ENCODE measurements at places on chromosomes 3 and 15. TPM values are rescaled to one million over a fixed set of nuclear protein-coding genes. Genes with fewer than 3 reads are reported as not detected.

- no peak overlapping the region for H3K4me3 ChIP-seq
- H3K36me3 ChIP-seq, result no peaks in the 10 kb centered on the region
- H3K4me1 ChIP-seq, result peaks cover 30% of the 10 kb centered on the region
- no peak for DNase-seq
- no peak overlapping the region for H3K27ac ChIP-seq
These were observed 8.5 kb downstream of the PLXND1 start for GRCh38 chr3:129598000-129598381.

DNA sequence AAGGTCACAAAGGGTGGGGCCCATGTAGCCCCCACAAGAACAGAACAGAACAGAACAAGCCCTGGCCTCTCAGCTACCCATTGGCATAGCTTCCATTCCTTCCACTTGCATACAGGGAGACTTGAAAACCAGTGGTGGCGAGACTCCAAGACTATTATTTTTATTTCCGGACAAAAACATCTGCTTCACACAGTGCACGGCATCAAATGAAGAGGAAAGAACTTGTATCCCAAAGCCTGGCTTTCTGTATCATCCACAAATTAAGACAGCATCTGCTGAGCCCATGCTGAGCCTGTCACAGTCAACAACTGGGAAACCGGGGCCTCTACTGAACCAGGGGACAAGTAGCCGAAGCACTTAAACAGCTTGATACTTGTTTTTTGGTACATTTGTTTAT lies 56.0 kb downstream of the CLEC3B start:
- H3K27me3 ChIP-seq, result peaks cover 5% of the 10 kb centered on the region
- no peak for DNase-seq
- no peak overlapping the region for H3K4me3 ChIP-seq
- H3K36me3 ChIP-seq, result no peaks in the 10 kb centered on the region
- H3K27ac ChIP-seq, result no peak overlapping the region

GRCh38 chr3:180000500-180000899 lies 36.2 kb downstream of the PEX5L start:
- H3K36me3 ChIP-seq, result no peaks in the 10 kb centered on the region
- no peak overlapping the region for H3K4me3 ChIP-seq
- no peaks in the 10 kb centered on the region for H3K4me1 ChIP-seq
- H3K27ac ChIP-seq, result no peak overlapping the region

GRCh38 chr15:80321853-80322252 lies 69.8 kb upstream of the CTXND1 start:
- no peak overlapping the region for H3K27ac ChIP-seq
- H3K27me3 ChIP-seq, result peaks cover 9% of the 10 kb centered on the region
- H3K36me3 ChIP-seq, result no peaks in the 10 kb centered on the region

- H3K27me3 ChIP-seq, result peaks cover 21% of the 10 kb centered on the region
- DNase-seq, result no peak
- H3K4me1 ChIP-seq, result no peaks in the 10 kb centered on the region
- H3K36me3 ChIP-seq, result no peaks in the 10 kb centered on the region
These were observed 69.4 kb downstream of the SCN10A start for GRCh38 chr3:38746641-38747040.

DNA sequence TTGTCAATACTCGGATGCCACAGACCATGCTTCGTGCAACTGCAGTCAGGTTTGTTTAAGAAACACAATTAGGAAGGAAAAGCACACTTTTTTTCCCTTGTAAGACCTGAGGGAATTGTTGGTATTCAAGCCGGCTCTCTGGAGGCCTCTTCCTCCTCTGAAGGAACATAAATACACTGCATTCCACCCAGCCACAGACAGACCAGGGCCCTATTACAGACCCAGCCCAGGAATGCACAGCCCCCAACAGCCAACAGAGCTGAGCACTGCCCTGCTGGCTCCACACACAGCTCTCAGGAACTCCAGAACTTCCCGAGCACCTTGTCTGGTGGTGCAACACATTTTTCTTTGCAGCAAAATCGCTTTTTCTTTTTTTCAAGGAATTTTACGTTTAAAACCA lies 488.7 kb upstream of the PROK2 start:
- peaks cover 7% of the 10 kb centered on the region for H3K27me3 ChIP-seq
- peak overlapping the region; percentile 47 for H3K27ac ChIP-seq
- H3K36me3 ChIP-seq, result no peaks in the 10 kb centered on the region
- peaks cover 20% of the 10 kb centered on the region for H3K4me1 ChIP-seq
- no peak for DNase-seq

GRCh38 chr3:45537970-45538640 lies 56.4 kb upstream of the LIMD1 start:
- H3K4me3 ChIP-seq, result no peak overlapping the region
- H3K27ac ChIP-seq, result no peak overlapping the region
- no peak for DNase-seq
- peaks cover 4% of the 10 kb centered on the region for H3K4me1 ChIP-seq
- H3K36me3 ChIP-seq, result peaks cover 6% of the 10 kb centered on the region
- no peaks in the 10 kb centered on the region for H3K27me3 ChIP-seq

DNA sequence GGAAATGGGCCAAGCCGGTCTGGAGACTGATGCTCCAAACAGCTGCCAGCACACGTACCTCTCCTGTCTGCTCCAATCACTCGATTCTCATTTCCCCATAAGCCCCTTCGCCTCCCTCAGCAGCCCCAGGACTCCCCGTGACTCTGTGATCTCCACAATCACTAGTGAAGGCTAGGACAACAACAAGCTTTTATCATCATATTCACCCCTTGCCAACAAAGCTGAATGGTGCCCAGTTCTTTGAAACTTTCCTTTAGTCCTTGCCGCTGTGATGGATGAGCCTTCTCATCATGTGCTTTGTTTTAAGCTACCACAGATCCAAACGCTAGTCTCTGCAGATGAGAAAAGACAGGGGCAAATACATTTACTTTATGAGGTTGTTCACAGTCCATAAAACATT lies 242.0 kb downstream of the SV2B start:
- H3K27ac ChIP-seq, result no peak overlapping the region
- H3K36me3 ChIP-seq, result no peaks in the 10 kb centered on the region
- H3K27me3 ChIP-seq, result peaks cover 12% of the 10 kb centered on the region
- no peak overlapping the region for H3K4me3 ChIP-seq
- H3K4me1 ChIP-seq, result no peaks in the 10 kb centered on the region

DNA sequence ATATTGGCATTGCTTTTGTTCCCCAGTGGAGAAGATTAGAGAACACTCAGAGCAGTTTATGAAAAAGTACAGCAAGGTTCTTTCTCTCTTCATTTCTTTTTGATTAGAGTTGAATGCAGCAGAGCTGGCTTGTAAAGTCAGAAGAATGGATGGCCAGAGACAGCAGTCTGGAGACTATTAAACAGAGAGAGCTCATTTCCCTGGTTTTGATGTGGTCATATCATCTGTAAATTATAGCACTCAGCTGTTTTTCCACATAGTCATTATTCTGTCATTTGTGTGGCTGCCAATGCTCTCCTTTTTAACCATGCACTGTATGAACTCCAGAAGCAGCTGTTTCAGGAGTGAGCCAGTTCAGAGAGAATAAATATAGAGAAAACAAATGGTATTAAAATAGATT lies 177.4 kb upstream of the CRBN start:
- H3K4me3 ChIP-seq, result no peak overlapping the region
- H3K36me3 ChIP-seq, result no peaks in the 10 kb centered on the region
- H3K27me3 ChIP-seq, result peaks cover 8% of the 10 kb centered on the region
- DNase-seq, result no peak
- H3K4me1 ChIP-seq, result peaks cover 2% of the 10 kb centered on the region

- no peak for DNase-seq
- no peak overlapping the region for H3K4me3 ChIP-seq
- H3K36me3 ChIP-seq, result peaks cover 3% of the 10 kb centered on the region
- H3K27me3 ChIP-seq, result no peaks in the 10 kb centered on the region
- H3K4me1 ChIP-seq, result no peaks in the 10 kb centered on the region
- no peak overlapping the region for H3K27ac ChIP-seq
These were observed 151.9 kb upstream of the CMC1 start for GRCh38 chr3:28089527-28089897.

DNA sequence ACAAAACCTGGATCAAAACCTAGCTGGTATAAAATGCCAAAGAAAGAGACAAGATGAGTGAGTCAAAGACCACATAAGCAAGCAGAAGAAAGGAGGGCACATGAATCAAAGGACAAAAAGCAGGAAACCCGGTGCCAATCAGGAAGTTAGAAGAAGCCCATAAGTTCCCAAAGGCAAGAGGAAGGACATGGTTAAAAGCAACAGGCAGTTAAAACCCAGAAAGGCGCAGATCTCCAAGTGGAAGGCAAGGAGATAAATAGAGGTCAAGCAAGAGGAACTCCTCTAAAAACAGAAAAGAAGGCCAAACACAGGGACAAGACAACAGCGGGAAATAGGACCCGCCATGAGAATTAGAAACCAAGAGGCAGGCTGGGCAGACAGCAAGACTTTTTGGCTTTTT lies 4.4 kb downstream of the TMOD2 start:
- no peak overlapping the region for H3K27ac ChIP-seq
- no peak overlapping the region for H3K4me3 ChIP-seq
- no peaks in the 10 kb centered on the region for H3K36me3 ChIP-seq
- H3K27me3 ChIP-seq, result peaks cover 43% of the 10 kb centered on the region
- DNase-seq, result no peak
- H3K4me1 ChIP-seq, result peaks cover 4% of the 10 kb centered on the region

DNA sequence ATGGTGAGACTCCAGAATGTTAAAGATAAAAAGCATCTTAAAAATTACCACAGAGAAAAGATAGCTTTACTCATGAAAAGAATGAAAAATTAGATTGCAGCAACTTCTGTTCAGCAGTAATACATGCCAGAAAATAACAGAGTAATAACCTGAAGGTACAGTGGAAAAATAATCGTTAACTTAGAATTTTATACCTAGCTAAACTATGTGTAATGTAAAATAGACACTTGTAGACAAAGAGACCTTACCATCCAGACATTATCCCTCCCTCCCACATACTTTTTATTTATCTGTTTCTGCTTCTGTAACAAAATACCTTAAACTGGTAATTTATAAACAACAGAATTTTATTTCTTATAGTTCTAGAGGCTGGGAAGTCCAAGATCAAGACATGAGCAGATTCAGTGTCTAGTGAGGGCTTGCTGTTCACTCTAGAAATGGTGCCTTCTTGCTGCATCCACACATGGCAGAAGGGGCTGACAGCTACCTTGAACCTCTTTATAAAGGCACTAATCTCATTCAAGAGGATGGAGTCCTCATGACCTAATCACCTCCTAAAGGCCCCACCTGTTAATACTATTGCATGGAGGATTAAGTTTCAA lies 90.7 kb downstream of the COL6A6 start:
- H3K27ac ChIP-seq, result no peak overlapping the region
- peaks cover 5% of the 10 kb centered on the region for H3K4me1 ChIP-seq
- H3K4me3 ChIP-seq, result no peak overlapping the region
- DNase-seq, result no peak

DNA sequence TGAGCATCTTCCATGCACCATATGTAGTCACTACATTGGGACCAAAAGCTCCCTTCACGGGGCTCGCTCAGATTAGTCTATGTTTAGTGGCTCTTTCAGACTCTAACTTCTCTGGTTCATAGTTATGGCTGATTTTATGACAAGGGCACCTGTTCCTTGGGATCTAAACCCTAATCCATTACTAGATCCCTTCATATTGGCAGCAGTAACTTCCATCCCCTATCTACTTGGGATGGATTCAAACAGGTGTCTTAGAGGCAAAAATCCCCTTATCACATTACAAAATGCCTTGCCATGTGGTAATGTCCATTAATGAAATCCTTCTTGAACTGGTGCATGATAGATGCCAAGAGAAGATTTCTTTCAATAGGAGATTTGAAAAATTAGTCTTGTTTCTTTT lies 96.7 kb upstream of the TP63 start:
- H3K27me3 ChIP-seq, result no peaks in the 10 kb centered on the region
- no peak overlapping the region for H3K4me3 ChIP-seq
- no peak overlapping the region for H3K27ac ChIP-seq
- no peaks in the 10 kb centered on the region for H3K36me3 ChIP-seq
- no peaks in the 10 kb centered on the region for H3K4me1 ChIP-seq

GRCh38 chr15:97728791-97729190 lies 231.7 kb upstream of the ARRDC4 start:
- peaks cover 40% of the 10 kb centered on the region for H3K27me3 ChIP-seq
- H3K36me3 ChIP-seq, result no peaks in the 10 kb centered on the region
- peaks cover 7% of the 10 kb centered on the region for H3K4me1 ChIP-seq
- DNase-seq, result no peak
- H3K4me3 ChIP-seq, result no peak overlapping the region

GRCh38 chr3:47520756-47521155 lies 7.2 kb upstream of the ELP6 start:
- peaks cover 22% of the 10 kb centered on the region for H3K4me1 ChIP-seq
- H3K4me3 ChIP-seq, result no peak overlapping the region
- H3K36me3 ChIP-seq, result no peaks in the 10 kb centered on the region
- no peak for DNase-seq

GRCh38 chr3:58874795-58875194 lies 175.0 kb downstream of the CFAP20DC start:
- H3K27me3 ChIP-seq, result no peaks in the 10 kb centered on the region
- no peaks in the 10 kb centered on the region for H3K36me3 ChIP-seq
- DNase-seq, result no peak
- H3K27ac ChIP-seq, result no peak overlapping the region
- no peak overlapping the region for H3K4me3 ChIP-seq

Gene MESD
- total RNA-seq, result 39.2 TPM

Gene SOX14
- total RNA-seq, result not detected

Gene TIMP4
- total RNA-seq, result not detected

Gene CLDN11
- 2.4 TPM for total RNA-seq

Gene FOXB1
- total RNA-seq, result not detected

Gene CCNB2
- 40.9 TPM for total RNA-seq

Gene LARP6
- total RNA-seq, result 17.5 TPM

Gene ADCY5
- 33.8 TPM for total RNA-seq

Data from progenitor cell of endocrine pancreas (in vitro differentiated cells).